ENCODE measurements at places on chromosomes 2 and 18. TPM values are rescaled to one million over a fixed set of nuclear protein-coding genes. Genes with fewer than 3 reads are reported as not detected.

Gene HJURP
- polyA plus RNA-seq = 10.6 TPM

- no peak overlapping the region for H3K4me3 ChIP-seq
- H3K4me1 ChIP-seq = peaks cover 9% of the 10 kb centered on the region
- H3K36me3 ChIP-seq = peaks cover 56% of the 10 kb centered on the region
- H3K27me3 ChIP-seq = no peaks in the 10 kb centered on the region
Measured at GRCh38 chr2:189566046-189566445, 14.5 kb downstream of the SLC40A1 start.

DNA sequence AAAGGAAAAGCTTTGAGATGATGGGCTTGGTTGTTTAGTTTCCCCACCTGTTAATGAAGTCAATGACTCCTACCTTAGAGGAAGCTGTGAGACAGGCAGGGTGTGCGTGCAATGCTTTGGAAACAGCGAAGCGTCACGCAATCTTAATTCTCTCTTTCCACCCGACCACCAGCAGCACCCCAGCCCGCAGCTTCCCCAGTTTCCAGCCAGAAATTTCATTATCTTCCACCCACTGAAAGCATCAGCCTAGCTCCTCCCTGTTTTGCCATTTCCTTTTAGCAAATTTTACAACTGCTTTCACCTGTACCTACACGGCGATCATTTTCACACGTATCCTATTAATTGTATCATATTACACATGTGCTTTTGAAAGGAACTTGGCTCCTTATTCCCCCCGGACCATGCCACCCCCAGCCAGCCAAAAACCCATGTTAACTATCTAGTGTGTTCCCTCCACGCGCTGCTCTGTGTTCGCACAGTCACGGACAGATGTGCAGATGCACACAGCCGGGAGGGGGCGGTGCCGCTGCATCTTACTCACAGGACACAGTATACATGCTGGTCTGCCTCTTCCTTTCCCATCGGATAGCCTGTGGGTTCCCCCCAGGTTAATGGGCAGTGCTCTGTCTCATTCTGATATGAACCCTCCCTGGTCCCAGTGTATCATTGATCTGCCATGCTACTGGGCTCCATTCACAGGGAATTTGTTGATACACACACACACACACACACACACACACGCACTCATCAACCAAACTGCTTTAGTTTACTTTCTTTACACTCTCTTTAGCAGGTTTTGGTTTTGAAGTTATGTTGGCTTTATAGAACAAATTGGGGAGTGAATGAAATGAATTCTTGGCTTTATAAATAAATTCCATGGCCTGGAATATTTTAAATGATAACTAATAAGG lies 22.4 kb downstream of the CYP27C1 start:
- no peaks in the 10 kb centered on the region for H3K4me1 ChIP-seq
- H3K4me3 ChIP-seq = no peak overlapping the region
- H3K27me3 ChIP-seq = no peaks in the 10 kb centered on the region
- no peak overlapping the region for H3K27ac ChIP-seq
- DNase-seq = no peak

DNA sequence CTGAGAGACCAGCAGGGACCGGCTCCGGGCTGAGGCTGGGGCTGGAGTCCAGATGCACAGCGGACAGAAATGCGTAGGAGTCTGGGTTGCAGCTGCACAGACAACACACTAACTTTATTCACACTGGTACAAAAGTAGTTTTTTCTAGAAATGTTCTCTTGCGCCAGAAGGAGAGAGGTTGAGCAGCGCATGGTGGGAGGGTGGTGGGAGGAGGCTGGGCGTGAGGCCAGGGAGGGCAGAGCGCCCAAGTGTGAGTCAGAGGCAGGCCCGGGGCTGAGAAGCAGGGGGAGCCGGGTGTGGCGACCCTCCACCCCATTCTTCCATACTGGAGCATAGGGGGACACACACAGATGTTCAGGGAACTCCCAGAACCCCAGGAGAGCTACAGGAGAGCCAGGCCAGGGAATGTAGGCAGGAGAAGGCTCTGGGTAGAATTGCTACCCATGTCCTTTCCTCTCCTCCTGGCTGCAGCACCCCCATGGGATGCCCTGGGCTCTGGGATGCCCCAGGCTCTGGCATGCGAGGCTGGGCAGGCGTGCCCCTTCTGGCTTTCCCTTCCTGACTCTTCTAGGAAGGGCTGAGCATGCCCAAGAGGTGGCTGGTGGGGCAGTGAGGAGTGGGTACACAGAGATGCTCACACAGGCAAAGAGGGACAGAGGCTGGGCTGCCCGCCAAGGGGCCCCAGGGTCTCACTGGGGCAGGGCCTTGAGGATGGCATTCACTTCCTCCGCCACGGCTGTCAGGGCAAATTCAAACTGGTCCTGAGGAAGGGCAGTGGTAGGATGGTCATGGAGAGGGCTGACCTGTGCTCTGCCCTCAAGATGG lies 10.6 kb downstream of the DNAJB2 start:
- peaks cover 6% of the 10 kb centered on the region for H3K4me1 ChIP-seq
- DNase-seq = peak; percentile 48
- peaks cover 11% of the 10 kb centered on the region for H3K36me3 ChIP-seq
- no peak overlapping the region for H3K27ac ChIP-seq
- peaks cover 2% of the 10 kb centered on the region for H3K27me3 ChIP-seq

GRCh38 chr2:173763641-173764040 lies 201.5 kb downstream of the SP3 start:
- no peak overlapping the region for H3K4me3 ChIP-seq
- DNase-seq = no peak
- no peak overlapping the region for H3K27ac ChIP-seq
- H3K27me3 ChIP-seq = no peaks in the 10 kb centered on the region
- no peaks in the 10 kb centered on the region for H3K4me1 ChIP-seq

DNA sequence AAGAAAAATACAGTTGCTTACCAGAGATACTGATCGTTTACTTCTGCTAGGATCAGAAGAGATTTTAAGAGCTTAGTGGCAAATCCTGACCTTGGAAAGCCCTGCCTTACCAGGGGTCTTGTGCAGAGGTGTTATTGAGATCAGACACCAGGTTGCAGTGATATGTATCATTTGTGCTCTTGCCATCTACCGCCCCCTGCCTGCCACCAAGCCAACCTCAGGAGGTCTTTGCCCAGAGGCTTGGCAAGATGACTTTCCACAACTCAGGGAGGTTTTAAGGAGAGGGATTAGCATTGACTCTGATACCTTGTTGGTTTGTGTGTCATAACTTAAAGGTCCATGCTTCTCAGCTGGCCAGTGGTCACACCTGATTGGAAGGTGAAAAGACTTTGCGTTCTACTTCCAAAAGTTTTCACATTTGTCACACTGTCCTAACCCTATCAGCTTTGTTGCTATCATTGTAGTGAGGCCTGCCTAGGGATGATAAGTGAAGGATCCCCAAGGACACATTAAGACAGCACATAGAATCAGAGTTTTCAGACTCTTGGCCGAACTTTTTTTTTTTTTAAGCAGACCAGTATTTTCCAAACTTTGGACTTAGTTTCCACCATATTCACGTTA lies 46.2 kb upstream of the MGAT5 start:
- no peaks in the 10 kb centered on the region for H3K27me3 ChIP-seq
- H3K36me3 ChIP-seq = no peaks in the 10 kb centered on the region
- H3K4me3 ChIP-seq = no peak overlapping the region
- DNase-seq = peak; percentile 50
- no peak overlapping the region for H3K27ac ChIP-seq
- no peaks in the 10 kb centered on the region for H3K4me1 ChIP-seq

Gene CCDC74B
- polyA plus RNA-seq = 3.1 TPM

- no peak overlapping the region for H3K4me3 ChIP-seq
- DNase-seq = peak; percentile 21
- H3K27me3 ChIP-seq = no peaks in the 10 kb centered on the region
- H3K4me1 ChIP-seq = peaks cover 23% of the 10 kb centered on the region
Measured at GRCh38 chr18:79952996-79953559, 1.6 kb upstream of the SLC66A2 start.

GRCh38 chr2:41483982-41484857 lies 563.6 kb upstream of the PKDCC start:
- no peaks in the 10 kb centered on the region for H3K4me1 ChIP-seq
- H3K27ac ChIP-seq = no peak overlapping the region
- no peak overlapping the region for H3K4me3 ChIP-seq
- no peak for DNase-seq

GRCh38 chr2:53275743-53276142 lies 491.9 kb upstream of the CHAC2 start:
- H3K36me3 ChIP-seq = no peaks in the 10 kb centered on the region
- no peak overlapping the region for H3K4me3 ChIP-seq
- H3K27me3 ChIP-seq = no peaks in the 10 kb centered on the region
- DNase-seq = no peak
- H3K27ac ChIP-seq = no peak overlapping the region

Gene GPAT2
- polyA plus RNA-seq = 1.7 TPM

Gene RFTN2
- 4.5 TPM for polyA plus RNA-seq

- no peaks in the 10 kb centered on the region for H3K4me1 ChIP-seq
- H3K4me3 ChIP-seq = no peak overlapping the region
- no peaks in the 10 kb centered on the region for H3K27me3 ChIP-seq
- no peaks in the 10 kb centered on the region for H3K36me3 ChIP-seq
- no peak overlapping the region for H3K27ac ChIP-seq
Measured at GRCh38 chr2:38170733-38171132, 94.8 kb upstream of the CYP1B1 start.

DNA sequence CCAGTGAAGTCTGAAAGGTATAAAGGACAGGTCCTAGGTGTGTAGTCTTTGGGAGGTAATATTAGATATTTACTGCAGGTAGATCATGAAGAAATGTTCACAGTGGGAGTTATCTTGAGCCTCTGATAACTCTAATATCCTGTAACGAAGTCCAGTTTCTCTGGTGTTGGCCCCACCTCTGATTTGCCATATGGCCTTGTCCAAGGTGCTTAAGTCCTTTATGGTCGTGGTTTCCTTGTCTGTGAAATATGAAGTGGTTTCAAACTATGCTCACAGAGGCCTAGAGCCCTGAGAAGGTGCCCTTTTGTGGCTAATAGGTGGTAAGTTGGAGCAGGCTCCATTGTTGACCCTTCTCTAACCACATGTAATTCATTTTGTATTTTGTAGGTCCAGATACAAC lies 190.7 kb downstream of the ICOS start:
- H3K27ac ChIP-seq = no peak overlapping the region
- no peak overlapping the region for H3K4me3 ChIP-seq
- peak; percentile 31 for DNase-seq
- no peaks in the 10 kb centered on the region for H3K36me3 ChIP-seq
- H3K27me3 ChIP-seq = peaks cover 3% of the 10 kb centered on the region

DNA sequence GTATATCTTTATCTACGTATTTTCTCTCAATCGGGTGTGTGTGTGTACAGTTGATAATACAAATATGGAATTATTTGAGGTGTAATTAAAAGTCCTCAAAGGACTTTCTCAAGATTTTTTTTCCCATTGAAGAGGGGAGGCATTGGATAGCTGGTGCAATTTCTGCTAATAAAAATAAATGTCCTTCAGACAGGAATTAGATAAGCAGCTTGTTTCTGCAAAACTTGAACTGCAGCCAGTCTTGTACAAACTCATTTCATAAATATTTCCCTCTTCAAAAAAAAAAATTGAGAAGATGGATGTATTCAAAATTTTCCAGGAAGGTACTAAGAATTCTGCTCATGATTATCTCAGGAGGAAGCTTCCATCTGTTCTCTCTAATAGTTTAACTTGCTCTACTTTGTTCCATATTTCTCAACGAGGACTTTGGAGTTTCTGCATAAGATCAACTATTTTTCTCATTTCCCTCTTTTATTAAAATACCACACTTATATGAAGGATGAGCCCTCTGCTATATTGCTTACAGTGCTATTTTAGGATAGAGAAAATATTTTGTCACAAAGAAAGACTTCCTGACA lies 33.0 kb upstream of the GLS start:
- H3K27ac ChIP-seq = peak overlapping the region; percentile 31
- H3K4me1 ChIP-seq = peaks cover 10% of the 10 kb centered on the region
- H3K4me3 ChIP-seq = no peak overlapping the region
- no peaks in the 10 kb centered on the region for H3K36me3 ChIP-seq

- H3K4me3 ChIP-seq = no peak overlapping the region
- H3K4me1 ChIP-seq = peaks cover 29% of the 10 kb centered on the region
- peak overlapping the region; percentile 2 for H3K27ac ChIP-seq
- no peaks in the 10 kb centered on the region for H3K27me3 ChIP-seq
Measured at GRCh38 chr18:23565916-23566547, 20.3 kb downstream of the NPC1 start.

Gene AGAP1
- polyA plus RNA-seq = 18.0 TPM

- H3K4me3 ChIP-seq = no peak overlapping the region
- no peaks in the 10 kb centered on the region for H3K36me3 ChIP-seq
- peaks cover 2% of the 10 kb centered on the region for H3K27me3 ChIP-seq
- no peak for DNase-seq
- H3K27ac ChIP-seq = no peak overlapping the region
- H3K4me1 ChIP-seq = no peaks in the 10 kb centered on the region
Measured at GRCh38 chr2:98903767-98904485, 32.1 kb downstream of the CRACDL start.

DNA sequence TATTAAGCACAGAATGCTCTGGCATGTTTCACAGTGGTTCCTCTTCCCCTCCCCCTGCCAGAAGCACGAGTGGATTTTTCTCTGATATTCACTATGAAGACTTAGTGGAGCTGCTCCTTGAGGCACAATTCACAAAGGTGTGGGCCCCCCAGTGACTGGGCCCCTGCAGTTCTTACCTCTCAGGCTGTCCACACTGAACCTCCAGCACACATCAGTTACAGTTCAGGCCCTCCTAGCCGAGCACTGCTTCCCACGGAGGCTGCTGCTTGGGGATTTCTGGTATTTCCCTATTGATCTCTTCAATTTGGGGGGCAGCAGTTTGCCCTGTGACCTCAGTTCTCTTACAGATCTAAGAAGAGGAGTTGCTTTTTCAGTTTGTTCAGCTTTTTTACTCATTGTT lies 236.1 kb downstream of the SH3RF3 start:
- no peak for DNase-seq
- H3K27ac ChIP-seq = no peak overlapping the region
- peaks cover 5% of the 10 kb centered on the region for H3K27me3 ChIP-seq

Gene GPBAR1
- 3.9 TPM for polyA plus RNA-seq

DNA sequence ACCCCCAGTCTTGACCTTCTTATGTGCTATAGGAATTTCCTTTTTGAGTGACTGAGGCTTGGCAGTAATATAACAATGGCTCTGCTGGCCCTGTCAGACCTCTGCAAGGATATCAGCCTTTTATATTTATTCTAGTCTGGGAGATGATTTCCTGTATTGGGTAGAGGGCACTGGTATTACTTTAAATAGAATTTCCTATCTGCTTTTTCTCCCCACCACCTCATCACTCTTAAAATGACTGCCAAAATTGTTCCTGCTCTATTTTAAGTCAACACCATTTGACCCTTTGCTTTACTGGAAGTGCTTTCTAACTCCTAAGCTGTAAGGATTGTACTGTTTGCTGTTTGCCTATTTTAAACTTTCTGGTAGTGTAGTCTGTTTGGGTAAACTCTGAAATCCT lies 658.4 kb upstream of the FSHR start:
- no peaks in the 10 kb centered on the region for H3K36me3 ChIP-seq
- no peak overlapping the region for H3K4me3 ChIP-seq
- no peak overlapping the region for H3K27ac ChIP-seq
- no peak for DNase-seq
- no peaks in the 10 kb centered on the region for H3K4me1 ChIP-seq
- H3K27me3 ChIP-seq = no peaks in the 10 kb centered on the region

- no peaks in the 10 kb centered on the region for H3K36me3 ChIP-seq
- no peak overlapping the region for H3K4me3 ChIP-seq
- DNase-seq = no peak
- H3K4me1 ChIP-seq = no peaks in the 10 kb centered on the region
- H3K27ac ChIP-seq = no peak overlapping the region
Measured at GRCh38 chr2:154280543-154280942, 408.8 kb downstream of the GALNT13 start.

Gene ZNF396
- 2.8 TPM for polyA plus RNA-seq

Data from large intestine (tissue), 12 donors.